WTC11 (cell line): ENCODE measurements at places on chromosomes 4 and X. TPM values are rescaled to one million over a fixed set of nuclear protein-coding genes. Genes with fewer than 3 reads are reported as not detected.

- DNase-seq = no peak
Measured at GRCh38 chr4:105709081-105709450, 482 bp downstream of the GSTCD start.

MAGEB2 gene
- 0.21 to 0.35 TPM (median 0.23 TPM) in 3 replicates for total RNA-seq

GAGE12C gene
- total RNA-seq = not detected in 3 replicates

- no peak for DNase-seq
Measured at GRCh38 chr4:157564218-157564617, 343.7 kb downstream of the GRIA2 start.

DNA sequence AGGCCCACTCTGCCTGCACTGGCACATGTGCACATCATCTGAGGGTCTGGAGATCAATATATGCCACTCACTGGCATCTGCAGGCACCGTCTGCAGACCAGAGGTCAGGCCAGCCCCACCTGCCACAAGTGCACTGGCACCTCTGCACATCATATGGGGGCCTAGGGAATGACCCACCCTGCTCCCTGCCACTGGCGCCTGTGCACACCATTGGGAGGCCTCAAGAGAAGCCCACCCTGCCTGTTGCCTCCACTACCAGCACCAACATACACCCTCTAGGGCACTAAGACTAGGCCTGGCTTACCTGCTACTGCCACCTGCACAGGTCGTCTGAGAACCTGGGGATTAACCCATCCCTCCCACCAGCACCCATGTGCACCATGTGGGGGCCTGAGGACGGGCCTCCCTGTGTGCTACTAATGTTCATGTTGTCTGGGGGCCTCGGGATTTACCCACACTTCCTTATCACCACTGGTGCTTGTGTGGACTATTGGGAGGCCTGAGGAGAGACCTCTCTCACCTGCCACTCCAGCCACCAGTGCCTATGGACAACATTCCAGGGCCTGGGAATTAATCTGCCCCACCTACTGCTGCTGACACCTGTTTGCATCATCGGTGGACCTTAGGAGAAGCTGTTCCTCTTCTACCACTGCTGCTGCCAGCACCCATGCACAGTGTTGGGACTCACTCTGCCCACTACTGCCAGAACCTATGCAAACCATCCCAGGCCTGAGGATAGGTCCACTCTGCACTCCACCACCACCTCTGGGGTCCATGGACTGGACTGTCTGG lies 113.7 kb downstream of the REELD1 start:
- DNase-seq = no peak

DNA sequence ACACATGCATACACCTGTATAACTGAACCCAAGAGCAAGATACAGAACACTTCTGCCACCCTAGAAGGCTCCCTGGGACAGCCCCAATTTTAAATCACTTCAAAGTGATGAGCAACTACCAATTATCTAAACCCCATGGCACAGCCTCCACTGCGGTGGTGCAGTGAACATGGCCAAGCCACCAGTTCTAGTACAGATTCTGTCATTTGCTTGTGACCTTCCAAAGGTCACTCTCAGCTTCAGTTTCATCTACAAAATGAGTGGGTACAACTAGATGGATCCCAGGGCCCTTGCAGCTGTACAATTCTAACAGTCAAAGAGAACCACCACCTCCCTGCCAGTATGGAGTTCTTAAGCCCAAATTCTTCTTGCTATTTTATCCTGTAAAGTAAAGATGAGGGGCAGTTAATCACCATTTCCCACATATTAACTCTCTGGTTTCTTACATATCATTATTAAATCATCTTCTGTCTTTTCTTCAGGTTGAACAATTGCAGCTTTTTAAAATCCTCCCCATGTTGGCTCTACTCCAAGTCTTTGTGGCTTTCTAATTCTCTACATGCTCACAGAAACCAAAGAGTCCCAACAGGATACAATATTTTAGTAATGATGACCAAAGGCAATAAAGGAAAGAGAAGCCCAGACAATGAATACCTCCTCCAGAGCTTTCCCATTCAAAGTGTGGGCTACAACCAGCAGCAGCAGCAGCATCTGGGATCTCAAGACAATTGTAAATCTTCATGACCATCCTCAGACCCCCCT lies 39.0 kb upstream of the GPM6B start:
- DNase-seq = no peak

PPP1R2C gene
- total RNA-seq = not detected in 3 replicates

DNA sequence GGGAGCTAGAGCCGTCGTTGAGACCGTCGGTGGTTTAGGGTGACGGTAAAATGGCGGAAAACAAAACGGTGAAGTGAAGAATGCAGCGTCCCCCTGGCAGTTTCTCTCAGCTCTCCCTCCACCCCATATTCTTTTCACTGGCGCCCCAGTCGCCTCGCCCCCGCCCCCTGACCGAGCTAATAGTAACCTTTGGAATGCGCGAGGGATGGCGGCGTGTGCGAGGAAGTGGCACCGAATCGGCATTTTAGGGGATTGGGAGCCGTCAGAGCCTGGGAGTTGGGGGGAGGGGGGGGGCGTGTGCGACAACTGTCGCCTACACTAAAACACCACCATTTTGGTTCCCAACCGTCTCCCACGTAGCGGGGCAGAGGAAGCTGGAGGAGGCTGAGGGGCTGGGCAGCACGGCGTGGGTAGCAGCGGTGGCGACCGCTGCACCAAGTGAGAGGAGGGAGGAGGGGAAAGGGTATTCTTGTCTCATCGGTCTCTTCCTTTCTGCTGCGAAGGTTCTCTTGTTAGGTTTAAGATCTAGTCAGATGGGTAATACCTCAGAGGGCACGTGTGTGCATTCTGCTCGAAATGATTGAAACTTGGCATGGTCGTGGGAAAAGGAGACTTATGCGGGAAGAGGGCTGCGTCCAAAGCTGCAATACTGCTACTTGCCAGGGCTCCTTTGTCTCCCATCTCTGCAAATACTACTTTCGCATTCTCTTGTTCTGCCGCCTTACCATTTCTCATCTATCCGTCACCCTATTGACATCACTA lies 840 bp downstream of the ZNF711 start:
- peak; percentile 19 for DNase-seq

- DNase-seq = no peak
Measured at GRCh38 chr4:119110121-119110520, 25.5 kb upstream of the MYOZ2 start.

TMEM33 gene
- total RNA-seq = 80.8 to 82.4 TPM (median 81.4 TPM) in 3 replicates

- no peak for DNase-seq
Measured at GRCh38 chr4:181982437-181982836, 260.8 kb upstream of the TENM3 start.

DNA sequence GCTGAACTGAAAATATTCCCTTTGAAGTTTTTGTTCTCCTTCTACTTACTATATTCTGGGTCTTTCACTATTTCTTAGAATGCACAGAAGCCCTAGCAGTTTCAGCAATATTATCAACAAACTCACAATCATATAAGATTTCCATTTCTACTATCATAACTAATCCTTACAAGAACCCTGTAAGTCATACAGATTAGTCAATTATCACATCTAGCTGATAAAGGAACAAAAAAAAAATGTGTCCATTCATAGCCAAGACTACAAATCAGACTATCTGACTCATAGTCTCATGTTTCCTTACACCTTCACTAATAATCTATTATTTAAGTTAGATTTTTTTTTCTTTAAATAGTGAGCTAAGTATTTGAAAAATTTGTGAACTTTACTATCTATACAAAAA lies 72.5 kb downstream of the LRBA start:
- no peak for DNase-seq
